ENCODE measurements at places on chromosomes 3 and 15.

- no peak for DNase-seq
Observed at GRCh38 chr3:159600291-159600690, 388.3 kb upstream of the IL12A start.

DNA sequence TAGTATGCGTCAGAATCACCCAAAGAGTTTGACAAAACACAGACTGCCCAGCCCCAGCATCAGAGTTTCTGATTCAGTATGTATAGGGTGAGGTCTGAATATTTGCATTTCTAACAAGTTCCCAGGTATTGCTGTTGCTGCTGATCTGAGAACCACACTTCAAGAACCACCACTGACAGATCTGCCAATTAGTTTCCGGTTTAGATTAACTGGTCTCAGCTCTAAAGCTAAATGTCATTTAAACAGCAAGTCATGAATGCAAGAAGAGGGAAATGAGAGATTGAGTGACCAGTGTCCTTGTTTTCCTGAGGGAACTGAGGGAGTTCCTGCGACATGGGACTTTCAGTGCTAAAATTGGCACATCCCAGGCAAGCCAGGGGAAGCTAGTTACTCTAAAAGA lies 305.0 kb downstream of the ZNF385D start:
- no peak for DNase-seq

DNA sequence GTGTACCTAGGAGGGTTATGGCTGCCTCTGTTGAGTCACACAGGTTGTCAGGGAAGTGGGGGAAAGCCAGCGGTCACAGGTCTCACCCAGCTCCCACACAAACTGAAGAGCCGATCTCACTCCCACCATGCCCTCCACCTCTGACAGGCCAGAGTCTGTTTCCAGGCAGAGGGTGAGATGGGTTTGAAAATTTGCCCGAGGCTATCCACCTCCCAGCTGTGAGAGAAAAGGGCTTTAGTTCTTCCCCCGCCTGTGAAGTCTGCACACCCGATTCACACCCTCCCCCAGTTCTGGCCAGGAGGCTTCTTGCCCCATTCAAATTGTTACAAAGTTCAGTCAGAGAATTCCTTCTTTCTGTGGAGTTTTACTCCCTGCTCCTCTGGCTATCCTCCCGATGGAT lies 446.9 kb downstream of the EDEM1 start:
- DNase-seq: no peak

DNA sequence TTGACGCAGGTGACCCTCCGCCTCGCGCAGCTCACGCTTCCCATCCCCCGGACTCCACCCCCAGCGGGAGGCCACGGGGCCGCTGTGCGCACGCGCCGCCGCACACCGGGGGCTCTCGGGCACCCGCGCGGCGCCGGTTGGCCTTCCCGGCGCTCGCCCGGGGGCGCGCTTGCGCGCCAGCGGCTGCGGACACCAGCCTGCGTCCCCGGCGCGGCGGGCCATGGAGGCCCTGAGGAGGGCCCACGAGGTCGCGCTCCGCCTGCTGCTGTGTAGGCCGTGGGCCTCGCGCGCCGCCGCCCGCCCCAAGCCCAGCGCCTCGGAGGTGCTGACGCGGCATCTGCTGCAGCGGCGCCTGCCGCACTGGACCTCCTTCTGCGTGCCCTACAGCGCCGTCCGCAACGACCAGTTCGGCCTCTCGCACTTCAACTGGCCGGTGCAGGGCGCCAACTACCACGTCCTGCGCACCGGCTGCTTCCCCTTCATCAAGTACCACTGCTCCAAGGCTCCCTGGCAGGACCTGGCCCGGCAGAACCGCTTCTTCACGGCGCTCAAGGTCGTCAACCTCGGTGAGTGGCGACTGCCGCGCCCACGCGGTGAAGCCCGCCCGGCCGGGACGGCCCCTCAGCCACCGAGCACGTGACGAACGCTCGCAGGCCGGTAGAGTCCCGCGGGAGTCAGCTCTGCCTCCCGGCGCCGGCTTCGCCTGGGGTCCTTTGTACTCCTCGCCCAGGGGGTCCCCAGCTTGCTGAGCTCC lies at the start of gene C15orf61:
Gene C15orf61 (plus strand): TSS at position 103 of the 754 bp plus-strand sequence. CDS start 118 bp downstream, at position 221.
- DNase-seq: peak; percentile 80

DNA sequence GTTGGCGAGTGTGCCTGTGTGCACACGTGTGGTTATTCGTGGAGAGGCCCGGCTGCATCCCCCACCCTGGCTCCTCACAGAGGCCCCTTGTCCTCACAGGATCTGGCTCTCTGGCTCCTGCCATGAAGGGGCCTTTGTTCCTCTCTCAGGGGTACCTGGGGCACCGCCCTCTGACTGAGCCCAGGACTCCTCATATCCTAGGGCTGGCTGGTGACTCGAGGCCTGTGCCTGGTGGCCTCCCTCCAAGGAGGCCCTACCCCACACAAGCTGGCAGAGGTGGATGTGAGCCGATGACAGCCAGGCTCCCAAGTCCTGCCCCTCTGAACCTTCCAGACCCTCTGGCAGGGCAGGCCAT lies 10.0 kb downstream of the PRKCD start:
- no peak for DNase-seq

- no peak for DNase-seq
Observed at GRCh38 chr15:76064375-76064774, 4.6 kb downstream of the TMEM266 start.

DNA sequence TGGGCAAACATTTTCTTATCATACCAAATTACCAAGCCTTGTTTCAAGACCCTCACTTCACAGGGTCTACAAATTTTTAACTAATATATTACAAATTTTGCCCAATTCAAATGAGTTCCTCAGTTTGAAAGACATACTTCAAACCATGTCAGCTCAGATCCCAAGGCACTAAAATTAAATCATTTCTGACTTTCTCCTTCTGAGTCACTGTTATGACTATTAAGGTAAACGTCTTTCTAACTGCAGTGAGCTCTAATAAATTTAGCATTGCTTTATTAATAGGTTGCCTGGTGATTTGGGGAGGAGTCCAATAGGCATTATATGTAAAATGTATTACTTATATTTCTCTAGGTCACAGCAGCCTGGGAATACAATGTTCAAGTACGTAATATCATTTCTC lies 158.2 kb upstream of the ARHGEF26 start:
- no peak for DNase-seq

DNA sequence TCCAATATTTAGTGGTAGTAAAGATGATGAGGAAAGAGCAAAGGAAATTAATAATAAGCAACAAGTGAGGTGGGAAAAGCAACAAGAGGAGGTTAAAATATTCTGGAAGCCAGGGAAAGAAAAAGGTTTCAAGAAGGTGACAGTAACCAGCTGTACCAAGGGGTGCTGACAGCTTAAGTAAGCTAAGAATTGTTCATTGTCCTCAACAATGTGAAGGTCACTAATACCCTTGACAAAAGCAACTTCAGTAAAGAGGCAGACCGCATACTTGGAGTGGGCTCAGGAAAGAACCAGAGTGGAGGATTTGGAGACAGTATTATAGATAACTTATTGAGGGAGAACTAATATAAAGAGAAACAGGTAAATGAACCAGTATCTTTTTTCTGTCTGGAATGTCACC lies 116.2 kb downstream of the GBE1 start:
- DNase-seq: no peak

- DNase-seq: peak; percentile 21
Observed at GRCh38 chr3:124261306-124261705, 269.4 kb upstream of the ROPN1 start.

GRCh38 chr3:182737825-182738224 lies 55.5 kb upstream of the ATP11B start:
- DNase-seq: no peak

DNA sequence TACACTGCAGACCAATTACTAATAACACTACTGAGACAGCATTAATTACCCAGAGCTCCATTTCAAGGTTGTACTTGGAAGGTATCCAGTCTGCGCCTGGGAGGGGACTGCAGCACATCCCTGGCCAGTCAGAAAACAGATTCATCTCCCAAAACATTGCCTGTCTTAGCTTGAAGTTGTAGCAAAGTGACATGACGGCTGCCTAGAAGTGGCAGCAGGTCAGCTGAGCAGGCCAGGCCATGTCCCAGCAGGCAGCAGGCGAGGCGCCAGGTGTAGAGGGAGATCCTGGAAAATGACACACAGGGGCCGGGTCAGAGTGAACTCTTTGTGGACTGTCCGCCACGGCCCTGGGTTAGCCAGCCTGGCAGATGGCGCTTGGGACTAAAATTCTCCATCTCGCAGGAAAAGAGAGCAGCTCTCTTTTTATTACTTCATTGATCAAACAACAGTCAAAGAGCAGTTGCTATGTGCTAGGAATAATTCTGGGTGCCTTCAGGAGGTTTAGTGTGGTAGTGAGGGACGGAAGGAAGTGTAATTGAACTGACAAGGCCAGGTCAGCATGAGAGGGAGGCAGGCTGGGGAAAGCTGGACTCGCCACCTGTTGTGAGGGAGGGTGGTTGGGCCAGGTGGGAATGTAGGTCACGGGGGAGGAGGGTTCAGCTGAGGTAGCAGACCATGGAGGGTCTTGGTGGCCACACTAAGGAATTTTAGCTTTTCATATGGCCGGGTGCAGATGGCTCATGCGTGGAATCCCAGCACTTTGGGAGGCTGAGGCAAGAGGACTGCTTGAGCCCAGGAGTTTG lies 1.3 kb upstream of the MAP6D1 start:
- no peak for DNase-seq

- DNase-seq: no peak
Observed at GRCh38 chr3:107899990-107900651, 190.7 kb downstream of the CD47 start.

GRCh38 chr3:46462511-46462910 lies 2.2 kb downstream of the LTF start:
- no peak for DNase-seq

- no peak for DNase-seq
Observed at GRCh38 chr3:185887066-185887465, 50.7 kb downstream of the TRA2B start.

DNA sequence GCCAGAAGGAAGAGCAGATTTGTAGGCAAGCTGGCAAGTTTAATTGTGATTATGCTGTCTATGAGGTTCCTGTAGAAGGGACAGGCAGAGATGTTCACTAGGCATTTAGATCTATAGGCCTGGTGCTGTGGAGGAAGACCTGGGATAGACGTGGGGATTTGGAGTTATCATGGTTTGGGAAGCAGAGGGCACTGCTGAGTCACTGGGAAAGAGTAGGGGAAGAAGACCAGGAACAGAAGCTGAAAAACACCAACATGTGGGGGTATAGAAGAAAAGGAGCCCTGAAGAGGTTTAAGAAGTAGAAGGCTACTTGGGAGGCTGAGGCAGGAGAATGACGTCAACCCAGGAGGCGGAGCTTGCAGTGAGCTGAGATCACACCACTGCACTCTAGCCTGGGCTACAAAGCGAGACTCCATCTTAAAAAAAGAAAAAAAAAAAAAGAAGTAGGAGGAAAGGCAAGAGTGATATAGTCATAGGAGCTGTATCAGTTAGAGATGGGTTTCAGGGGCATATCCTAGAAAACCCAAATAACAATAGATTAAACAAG lies 19.3 kb downstream of the GRK7 start:
- DNase-seq: peak; percentile 4

GRCh38 chr3:72397586-72397985 lies 450.7 kb downstream of the SHQ1 start:
- no peak for DNase-seq

DNA sequence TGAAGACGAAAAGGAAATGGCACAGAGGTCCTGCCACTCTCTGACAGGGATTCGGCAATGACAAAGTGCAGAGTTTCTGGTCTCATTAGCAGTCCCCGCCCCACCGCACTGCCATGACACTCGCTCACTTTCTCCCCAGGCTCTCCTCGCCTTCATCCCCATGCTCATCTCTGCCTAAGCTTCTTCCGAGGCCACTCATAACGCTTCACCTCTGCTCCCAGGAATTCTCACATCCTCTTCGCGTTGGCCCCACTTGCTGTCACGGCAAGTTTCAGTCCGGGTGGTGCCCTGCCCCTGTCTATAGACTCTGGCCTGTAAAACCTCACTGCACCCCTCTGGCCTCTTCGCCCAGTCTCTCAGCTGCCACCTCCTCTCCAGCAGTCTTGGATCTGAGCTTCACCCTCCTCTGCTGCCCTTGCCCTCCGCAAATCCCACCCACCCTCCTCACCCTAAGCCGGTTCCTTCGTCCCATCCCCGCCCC lies 654 bp downstream of the RUBCN start:
- peak; percentile 22 for DNase-seq

DNA sequence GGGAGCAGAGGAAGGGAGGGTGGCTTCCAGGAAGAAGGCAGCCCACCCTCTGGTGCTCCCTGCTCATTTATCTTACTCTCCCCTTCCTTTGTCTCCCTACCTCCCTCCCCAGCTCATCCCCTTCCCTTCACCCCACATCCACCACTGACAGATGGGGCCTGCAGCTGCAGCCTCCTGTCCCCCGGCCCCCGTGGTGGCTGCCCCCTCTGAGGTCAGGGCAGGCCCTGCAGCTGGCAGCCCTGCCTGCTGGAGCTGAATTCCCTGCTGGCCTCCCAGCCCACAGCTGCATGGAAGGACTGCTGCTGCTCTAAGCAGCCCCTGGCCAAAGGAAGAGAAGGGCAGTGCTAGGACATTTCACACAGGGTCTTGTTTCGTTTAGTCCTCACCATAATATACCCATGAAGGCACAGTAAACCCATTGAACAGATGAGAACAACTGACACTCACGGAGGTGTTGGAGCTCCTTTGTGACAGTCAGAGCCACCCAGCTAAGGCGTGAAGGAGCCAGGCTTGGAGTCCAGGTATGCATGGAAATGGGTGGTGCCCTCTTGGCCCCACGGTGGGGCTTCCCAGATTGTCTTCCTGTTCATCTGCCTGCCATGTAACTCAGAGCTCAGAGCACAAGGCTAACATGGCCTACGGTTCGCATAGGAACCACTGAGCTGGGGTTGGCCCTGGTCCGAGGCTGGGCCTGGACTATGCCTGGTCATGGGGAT lies 121.7 kb upstream of the PRR20G start:
- DNase-seq: no peak

DNA sequence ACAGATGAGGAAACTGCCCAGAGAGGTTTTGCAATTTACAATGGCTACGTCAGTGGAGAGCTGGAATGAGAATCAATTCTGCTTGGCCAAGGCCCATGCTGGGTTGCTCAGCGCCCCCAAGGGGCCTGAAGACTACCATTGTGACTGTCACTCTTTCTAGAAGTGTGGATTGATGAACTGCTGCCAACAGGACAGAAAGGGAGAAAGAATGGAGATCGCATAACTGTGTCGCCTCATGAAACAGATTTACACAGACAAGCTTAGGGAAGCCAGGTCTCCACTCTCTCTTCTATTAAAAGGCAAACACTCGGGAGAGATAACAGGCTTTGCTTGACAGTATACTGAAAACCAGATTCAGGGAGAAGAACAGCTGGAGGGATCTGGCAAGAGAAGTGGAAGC lies 160.0 kb downstream of the STT3B start:
- no peak for DNase-seq

GRCh38 chr15:70240820-70241430 lies 143.2 kb upstream of the TLE3 start:
- no peak for DNase-seq

- no peak for DNase-seq
Observed at GRCh38 chr3:190532731-190533203, 18.9 kb downstream of the IL1RAP start.
